ENCODE measurements at places on chromosomes 12 and 14.

DNA sequence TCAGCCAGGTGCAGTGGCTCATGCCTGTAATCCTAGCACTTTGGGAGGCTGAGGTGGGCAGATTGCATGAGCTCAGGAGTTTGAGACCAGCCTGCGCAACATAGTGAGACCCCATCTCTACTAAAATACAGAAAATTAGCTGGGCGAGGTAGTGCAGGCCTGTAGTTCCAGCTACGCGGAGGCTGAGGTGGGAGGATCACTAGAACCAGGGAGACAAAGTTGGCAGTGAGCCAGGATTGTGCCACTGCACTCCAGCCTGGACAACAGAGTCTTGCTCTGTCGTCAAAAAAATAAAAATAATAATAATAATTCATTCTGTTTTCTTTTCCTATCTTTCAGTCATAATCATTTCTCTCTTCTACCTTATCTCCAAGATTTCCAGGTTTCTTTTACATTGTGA lies 48.6 kb upstream of the USP44 start:
- DNase-seq = no peak

DNA sequence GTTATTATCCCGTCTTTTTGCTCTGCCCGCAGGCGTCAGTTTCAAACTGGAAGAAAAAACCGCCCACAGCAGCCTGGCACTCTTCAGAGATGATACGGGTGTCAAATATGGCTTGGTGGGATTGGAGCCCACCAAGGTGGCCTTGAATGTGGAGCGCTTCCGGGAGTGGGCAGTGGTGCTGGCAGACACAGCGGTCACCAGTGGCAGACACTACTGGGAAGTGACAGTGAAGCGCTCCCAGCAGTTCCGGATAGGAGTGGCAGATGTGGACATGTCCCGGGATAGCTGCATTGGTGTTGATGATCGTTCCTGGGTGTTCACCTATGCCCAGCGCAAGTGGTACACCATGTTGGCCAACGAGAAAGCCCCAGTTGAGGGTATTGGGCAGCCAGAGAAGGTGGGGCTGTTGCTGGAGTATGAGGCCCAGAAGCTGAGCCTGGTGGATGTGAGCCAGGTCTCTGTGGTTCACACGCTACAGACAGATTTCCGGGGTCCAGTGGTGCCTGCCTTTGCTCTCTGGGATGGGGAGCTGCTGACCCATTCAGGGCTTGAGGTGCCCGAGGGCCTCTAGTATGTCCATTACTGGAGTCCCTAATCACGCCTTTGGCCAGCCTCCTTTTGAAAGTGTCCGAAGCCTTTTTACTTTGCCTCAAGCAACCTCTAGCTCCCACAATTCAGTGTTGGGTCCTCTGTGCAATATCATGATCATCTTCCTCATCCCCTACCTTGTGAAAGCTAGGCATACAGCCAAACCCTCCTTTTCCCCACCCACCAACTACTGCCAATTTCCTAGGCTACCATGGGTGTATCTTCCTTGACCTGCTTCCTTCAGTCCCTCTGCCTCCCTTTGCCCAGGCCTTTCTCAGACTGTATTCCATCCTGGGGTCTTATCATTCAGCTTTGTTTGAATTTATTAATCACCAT lies 891 bp downstream of the SPRYD4 start:
- DNase-seq = no peak

DNA sequence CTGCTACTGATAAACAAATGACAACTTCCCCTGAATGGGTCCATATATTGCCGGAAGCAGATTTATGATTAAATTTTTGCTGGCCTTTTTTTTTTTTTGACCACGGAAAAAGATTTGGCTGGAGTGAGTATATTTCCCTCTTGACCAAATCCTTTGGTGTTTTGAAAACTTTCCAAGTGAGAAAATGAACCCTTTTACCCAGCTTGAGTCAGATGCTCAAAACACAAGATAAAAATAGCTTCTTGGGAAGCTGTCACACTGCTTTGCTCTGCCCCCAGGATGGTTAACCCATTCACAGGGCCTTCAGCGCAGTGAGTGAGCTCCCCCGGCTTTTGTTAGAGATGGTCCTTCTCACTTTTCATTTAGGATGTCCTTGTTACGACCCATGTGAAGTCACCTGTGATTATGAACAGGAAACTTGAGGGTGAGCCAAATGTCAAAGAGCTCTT lies 224.3 kb downstream of the PELI2 start:
- no peak for DNase-seq

DNA sequence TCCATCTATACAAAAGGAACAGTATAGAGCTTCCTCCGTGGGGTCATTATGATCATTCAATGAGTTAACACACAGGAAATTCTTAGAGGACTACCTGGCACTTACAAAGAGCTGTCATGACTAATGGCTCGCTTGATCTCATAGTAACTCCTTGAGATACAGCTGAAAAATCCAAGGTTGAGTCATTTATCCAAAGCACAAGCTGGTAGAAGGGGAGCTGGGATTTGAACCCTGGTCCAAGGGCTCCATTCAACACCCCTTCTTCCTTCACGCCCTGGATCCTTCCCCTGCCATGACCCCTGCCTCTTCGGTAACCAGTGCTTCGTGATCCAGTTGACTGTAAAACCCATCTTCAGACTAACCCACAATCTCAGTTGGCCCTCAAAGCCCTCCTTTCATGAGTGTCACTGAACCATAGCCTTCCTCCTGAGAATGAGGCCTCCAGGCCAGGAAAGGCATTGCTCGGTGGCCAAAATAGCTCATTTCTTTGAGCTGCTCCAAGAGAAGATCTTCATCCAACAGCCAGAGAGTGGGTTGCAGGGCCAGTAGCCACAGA lies 7.8 kb downstream of the ZFP36L1 start:
- no peak for DNase-seq

DNA sequence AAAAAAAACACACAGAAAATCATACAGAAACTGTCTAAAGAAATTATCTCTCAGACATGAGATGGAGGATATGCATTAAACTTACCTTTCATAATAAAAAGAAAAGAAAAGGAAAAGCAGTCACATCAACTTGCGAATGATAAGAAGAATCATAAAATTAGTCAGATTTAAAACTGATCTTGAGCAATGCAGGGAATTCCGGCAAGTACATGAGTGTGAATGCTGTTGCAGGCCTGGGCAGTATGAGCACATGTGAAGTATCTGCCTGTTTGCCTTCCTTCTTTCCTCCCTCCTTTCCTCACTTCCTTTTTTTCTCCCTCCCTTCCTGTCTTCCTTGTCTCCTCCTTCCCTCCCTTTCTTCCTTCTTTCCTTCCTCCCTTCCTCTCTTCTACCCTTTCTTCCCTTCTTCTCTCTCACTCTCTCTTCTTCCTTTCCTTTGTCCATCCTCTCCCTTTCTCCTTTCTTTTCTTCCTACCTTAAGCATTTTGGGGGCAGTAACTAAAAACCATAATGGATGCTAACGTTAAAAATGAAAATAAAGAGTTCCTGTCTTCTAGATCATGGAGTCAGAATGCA lies 38.5 kb upstream of the SLC6A15 start:
- DNase-seq = no peak

DNA sequence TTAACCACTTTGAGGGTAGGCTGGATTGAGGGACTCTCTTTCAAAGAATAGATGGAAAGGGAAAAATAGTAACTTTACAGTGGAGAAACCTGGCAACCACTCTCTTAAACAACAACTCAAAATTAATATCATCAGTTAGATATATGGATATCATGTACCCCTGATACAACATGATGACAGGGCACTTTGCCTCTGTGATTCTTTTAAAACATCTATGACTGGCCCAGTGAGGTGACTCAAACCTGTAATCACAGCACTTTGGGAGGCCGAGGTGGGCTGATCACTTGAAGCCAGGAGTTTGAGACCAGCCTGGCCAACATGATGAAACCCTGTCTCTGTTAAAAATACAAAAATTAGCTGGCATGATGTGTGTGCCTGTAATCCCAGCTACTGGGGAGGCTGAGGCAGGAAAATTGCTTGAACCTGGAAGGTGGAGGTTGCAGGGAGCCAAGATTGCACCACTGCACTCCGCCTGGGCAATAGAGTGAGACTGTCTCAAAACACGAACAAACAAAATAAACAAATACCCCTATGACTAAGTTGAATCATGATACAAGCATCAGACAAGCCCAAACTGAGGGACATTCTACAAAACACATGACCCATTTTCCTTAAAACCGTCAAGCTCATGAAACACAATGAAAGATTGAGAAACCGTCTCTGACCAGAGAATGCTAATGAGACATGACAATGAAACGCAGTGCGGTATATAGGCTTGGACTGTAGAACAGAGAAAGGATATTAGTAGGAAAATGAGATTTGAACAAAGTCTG lies 26.4 kb upstream of the SLC7A8 start:
- no peak for DNase-seq

DNA sequence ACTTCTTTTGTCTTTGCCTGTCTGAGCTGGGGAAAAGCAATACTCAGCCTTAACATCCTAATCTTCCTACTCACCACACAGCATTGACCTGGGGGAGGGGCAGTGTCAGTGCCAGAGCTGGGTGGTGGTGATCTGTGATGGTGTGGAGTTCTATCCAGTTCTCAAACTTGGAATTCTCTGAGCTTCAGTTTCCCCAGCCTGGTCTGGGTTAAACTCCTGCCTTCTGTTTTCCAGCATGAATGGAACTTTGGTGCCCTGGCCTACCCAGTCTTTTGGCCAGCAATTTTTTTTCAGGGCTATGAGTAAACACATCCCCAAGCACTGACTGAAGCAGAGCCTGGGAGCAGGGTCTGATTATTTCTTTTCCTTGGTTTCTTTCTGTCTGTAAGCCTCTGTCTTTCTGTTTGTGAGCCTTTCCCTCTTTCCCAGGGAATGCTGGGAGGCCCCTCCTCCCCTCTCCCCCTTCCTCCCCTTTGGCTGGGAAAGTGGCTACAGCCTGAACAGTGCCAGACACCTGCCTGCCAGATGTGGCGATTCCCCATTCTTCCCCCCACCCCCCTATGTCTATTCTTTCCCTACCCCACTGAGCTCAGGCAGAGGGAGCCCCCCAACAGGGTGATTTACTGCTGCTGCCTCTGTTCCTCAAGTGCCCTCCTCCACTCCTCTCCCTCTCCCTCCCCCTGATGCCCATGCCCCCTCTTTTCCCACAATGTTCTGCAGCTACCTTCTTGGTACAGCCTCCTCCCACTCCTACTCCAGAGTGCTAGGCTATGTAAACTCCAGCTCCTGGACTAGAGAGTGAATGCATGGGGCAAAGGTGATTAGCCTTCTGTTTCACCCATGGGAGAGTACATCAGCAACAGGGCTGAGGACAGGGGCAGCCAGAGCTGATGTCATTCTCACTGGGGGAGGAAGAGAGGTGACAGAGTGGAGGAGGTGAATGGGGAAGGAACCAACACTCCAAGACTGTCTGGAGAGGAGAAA lies 11.1 kb downstream of the GPR84 start:
- DNase-seq = no peak

DNA sequence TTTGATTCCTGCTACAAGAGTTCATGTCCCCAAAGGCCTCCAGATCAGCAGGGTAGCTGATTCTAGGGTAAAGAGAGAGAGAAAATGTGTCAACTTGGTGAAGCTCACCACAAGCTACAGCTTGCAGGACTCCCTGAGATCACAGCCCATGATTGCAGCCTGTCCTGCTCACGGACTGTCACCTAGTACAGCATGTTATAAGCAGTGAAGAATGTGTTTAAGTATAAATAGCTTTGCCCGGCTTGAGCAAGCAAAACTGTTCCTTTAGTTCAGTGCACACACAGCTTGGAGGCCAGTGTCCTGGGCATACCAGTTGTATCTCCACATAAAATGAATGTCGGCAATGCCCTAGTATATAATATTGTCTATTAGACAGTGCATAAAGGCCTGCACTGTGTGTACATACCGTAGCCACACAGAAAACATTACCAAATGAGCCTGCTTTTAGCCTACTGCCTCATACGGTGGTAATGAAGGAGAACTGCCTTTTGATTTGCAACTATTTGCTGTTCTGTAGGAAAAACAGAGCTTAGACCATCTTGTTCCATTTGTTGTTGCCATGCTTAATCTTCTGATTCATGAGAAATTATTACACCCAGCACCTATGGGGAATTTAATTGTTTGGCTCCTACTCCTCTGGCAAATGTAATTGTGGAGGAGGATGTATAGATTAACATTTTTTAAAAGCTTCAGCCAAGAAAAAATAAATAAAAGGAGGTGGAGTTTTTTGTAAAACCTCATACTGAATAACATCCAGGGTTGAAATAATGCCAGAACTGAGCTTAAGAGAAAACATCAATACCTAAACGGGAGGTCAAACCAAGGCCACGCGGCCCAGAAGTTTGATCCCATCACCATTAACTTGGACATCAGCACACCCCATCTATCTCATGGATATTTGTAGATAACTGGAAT lies 108.1 kb upstream of the G2E3 start:
- DNase-seq = peak; percentile 73

GRCh38 chr12:75961878-75962277 lies 69.7 kb downstream of the PHLDA1 start:
- no peak for DNase-seq

GRCh38 chr14:50107850-50108249 lies 8.5 kb downstream of the VCPKMT start:
- no peak for DNase-seq
